ENCODE measurements at places on chromosomes 5 and 9. TPM values are rescaled to one million over a fixed set of nuclear protein-coding genes. Genes with fewer than 3 reads are reported as not detected.

DNA sequence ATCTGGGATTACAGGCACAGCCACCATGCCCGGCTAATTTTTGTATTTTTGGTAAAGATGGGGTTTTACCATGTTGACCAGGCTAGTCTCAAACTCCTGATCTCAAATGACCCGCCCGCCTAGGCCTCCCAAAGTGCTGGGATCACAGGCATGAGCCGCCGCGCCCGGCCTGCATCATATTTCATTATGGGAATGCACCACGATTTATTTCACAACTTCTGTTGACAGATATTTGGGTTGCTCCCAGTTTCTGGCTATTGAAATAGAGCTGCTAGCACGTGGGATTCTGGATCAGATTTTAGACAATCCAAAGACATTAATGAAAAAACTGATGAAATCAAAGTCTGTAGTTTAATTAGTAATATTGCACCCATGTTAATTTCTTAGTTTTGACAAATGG lies 48.4 kb upstream of the FUBP3 start:
- DNase-seq = no peak
- H3K4me1 ChIP-seq = peaks cover 18% of the 10 kb centered on the region
- no peak overlapping the region for H3K4me3 ChIP-seq
- peaks cover 24% of the 10 kb centered on the region for H3K27me3 ChIP-seq
- H3K27ac ChIP-seq = no peak overlapping the region
- H3K36me3 ChIP-seq = no peaks in the 10 kb centered on the region

DNA sequence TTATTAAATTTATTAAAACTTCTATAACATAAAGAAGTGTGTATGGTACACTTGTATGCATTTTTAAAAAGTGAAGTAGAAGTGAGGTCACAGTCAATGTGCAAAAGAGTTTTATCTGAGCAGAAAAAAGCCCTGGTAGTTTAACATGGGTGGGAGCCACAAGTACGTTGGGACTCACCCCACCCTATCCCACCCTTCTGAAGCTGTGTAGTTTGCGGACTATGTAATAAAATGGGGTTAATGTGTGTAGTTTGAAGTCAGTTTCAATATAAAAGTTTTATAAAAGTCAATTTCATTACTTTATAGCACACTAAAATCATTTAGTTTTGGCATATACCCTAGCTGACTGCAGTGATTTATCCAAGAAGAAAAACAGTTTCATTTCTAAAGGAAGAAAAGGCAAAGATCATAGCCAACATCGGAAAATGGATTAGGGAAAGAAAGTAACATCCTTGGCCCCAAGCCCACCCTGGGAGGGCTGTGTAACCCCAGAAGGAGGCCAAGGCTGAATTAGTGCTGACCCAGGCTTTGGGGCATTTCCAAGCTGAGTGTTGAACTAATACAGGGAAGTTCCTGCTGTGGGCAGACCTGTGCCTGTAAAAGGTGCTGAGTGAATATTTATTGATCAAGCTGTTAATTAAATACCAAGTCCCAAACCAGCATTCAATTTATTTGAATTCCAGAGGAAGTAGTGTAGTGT lies 398.6 kb upstream of the ADAMTSL1 start:
- DNase-seq = no peak
- no peak overlapping the region for H3K4me3 ChIP-seq
- no peak overlapping the region for H3K27ac ChIP-seq
- no peaks in the 10 kb centered on the region for H3K27me3 ChIP-seq
- H3K36me3 ChIP-seq = no peaks in the 10 kb centered on the region

Gene NUTM2F
- not detected for total RNA-seq

Gene TEX48
- total RNA-seq = not detected

Gene WNT8A
- total RNA-seq = not detected

Gene FAM221B
- 1.1 TPM for total RNA-seq

DNA sequence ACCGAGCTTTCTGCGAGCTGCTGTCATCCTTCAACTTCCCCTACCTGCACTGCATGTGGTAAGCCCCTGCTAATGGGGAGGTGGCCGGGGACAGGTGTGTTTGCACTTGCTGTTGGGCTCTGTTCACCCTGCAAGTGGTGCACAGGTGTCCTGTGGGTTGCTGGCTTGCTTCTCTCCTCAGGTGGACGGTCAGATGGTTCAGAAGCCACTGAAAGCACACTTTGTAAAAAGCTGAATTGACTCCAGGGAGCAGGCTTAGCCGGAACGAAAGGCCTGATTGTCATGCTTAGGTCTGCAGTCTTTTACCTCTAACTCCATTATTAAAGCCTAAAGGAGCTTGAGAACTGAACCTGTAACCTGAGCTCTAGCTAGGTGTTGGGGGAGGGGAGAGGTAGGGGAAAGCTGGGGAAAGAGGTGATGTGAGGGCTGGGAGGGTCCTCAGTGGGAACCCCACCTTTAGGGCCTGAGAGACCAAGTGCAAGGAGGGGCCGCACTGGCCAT lies 37.6 kb downstream of the ACER2 start:
- H3K4me3 ChIP-seq = no peak overlapping the region
- no peak overlapping the region for H3K27ac ChIP-seq
- no peaks in the 10 kb centered on the region for H3K4me1 ChIP-seq
- no peak for DNase-seq

Gene TMEM215
- total RNA-seq = 0.27 TPM

- H3K27ac ChIP-seq = no peak overlapping the region
- H3K36me3 ChIP-seq = no peaks in the 10 kb centered on the region
- peaks cover 39% of the 10 kb centered on the region for H3K27me3 ChIP-seq
Measured at GRCh38 chr9:38707885-38708637, 11.9 kb downstream of the FAM240B start.

GRCh38 chr9:90995516-90995915 lies 193.9 kb downstream of the SYK start:
- no peak overlapping the region for H3K27ac ChIP-seq
- peaks cover 4% of the 10 kb centered on the region for H3K36me3 ChIP-seq
- H3K4me1 ChIP-seq = no peaks in the 10 kb centered on the region
- H3K27me3 ChIP-seq = no peaks in the 10 kb centered on the region
- DNase-seq = no peak
- no peak overlapping the region for H3K4me3 ChIP-seq

GRCh38 chr9:22208846-22209585 lies 199.9 kb upstream of the CDKN2B start:
- no peaks in the 10 kb centered on the region for H3K36me3 ChIP-seq
- no peaks in the 10 kb centered on the region for H3K27me3 ChIP-seq
- no peak for DNase-seq
- H3K4me1 ChIP-seq = peaks cover 7% of the 10 kb centered on the region
- H3K27ac ChIP-seq = peak overlapping the region; percentile 40
- no peak overlapping the region for H3K4me3 ChIP-seq

- no peak for DNase-seq
- no peak overlapping the region for H3K4me3 ChIP-seq
- peaks cover 63% of the 10 kb centered on the region for H3K4me1 ChIP-seq
- no peak overlapping the region for H3K27ac ChIP-seq
- peaks cover 7% of the 10 kb centered on the region for H3K36me3 ChIP-seq
Measured at GRCh38 chr5:6729386-6730310, 16.4 kb downstream of the TENT4A start.

Gene ADAMTSL2
- total RNA-seq = 0.57 TPM

- no peak overlapping the region for H3K4me3 ChIP-seq
- H3K36me3 ChIP-seq = no peaks in the 10 kb centered on the region
- no peak overlapping the region for H3K27ac ChIP-seq
- no peaks in the 10 kb centered on the region for H3K4me1 ChIP-seq
- no peak for DNase-seq
Measured at GRCh38 chr9:10339152-10339551, 273.6 kb downstream of the PTPRD start.

DNA sequence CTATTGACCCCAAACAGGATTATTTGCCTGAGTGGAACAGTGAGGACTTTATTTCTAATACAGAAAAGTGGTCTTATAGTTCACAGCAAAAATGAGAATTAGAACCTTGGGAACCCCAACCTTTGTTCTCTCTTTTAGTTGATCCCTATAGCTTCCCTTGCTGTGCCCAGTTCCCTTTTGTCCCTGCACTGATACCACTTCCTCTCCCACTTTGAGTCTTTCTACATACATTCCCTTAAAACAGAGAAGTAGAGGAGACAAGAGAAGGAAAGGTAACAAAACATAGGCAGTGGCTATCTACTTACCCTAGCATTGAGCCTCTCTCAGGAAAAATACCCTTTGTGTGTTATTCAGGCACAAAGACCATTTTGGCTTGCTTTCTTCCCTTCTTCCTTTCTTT lies 246.4 kb downstream of the FAM114A2 start:
- H3K36me3 ChIP-seq = no peaks in the 10 kb centered on the region
- peaks cover 7% of the 10 kb centered on the region for H3K27me3 ChIP-seq
- no peaks in the 10 kb centered on the region for H3K4me1 ChIP-seq

GRCh38 chr5:71859515-71859914 lies 140.4 kb downstream of the CARTPT start:
- H3K36me3 ChIP-seq = no peaks in the 10 kb centered on the region
- H3K27ac ChIP-seq = no peak overlapping the region
- peaks cover 3% of the 10 kb centered on the region for H3K27me3 ChIP-seq

- no peak for DNase-seq
- no peak overlapping the region for H3K27ac ChIP-seq
- peaks cover 3% of the 10 kb centered on the region for H3K4me1 ChIP-seq
- no peaks in the 10 kb centered on the region for H3K36me3 ChIP-seq
Measured at GRCh38 chr5:142202282-142202681, 93.7 kb downstream of the NDFIP1 start.

GRCh38 chr5:77630114-77630680 lies 8.3 kb downstream of the OTP start:
- H3K27ac ChIP-seq = no peak overlapping the region
- no peak for DNase-seq
- H3K4me1 ChIP-seq = peaks cover 11% of the 10 kb centered on the region
- no peaks in the 10 kb centered on the region for H3K36me3 ChIP-seq
- peaks cover 96% of the 10 kb centered on the region for H3K27me3 ChIP-seq
- peak overlapping the region; percentile 84 for H3K4me3 ChIP-seq

DNA sequence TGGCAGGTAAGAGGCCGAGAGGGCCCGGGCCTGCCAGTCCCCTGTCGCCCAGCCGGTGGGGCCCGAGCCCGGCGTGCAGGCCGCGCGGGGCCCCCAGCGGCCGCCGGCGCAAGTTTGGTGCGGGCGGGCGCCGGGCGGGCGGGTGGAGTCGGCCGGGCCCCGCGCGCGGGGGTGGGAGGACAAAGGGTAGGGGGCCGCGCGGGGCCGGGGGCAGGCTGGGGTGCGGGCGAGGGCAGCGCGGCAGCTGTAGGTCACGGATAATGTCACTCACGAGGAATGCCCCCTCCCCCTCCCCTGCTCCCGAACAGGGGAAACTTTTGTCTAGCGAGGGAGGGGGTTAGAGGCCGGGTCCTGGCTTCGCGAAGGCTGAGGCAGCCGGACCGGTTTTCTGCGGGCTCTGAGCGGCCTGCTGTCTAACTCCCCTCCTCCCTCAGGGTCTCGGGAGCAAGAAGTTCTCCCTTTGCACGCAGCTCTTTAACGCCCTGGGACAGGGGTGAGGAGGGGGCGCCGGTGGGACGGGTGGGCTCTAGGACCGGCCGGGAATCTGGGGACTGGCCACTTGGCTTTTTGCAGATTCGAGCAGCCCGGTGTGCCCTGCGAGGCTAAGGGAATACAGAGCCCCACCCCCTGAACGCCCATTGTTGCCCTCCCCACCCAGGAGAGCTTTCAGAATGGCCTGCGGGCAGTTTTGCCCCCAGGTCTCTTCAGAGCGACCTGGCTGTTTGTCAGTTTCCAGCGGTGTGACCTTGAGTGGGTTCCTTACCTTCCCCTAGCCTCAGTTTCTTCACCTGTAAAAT lies 21.3 kb upstream of the NDST1 start:
- H3K27ac ChIP-seq = peak overlapping the region; percentile 93
- peaks cover 8% of the 10 kb centered on the region for H3K36me3 ChIP-seq
- H3K4me3 ChIP-seq = peak overlapping the region; percentile 85
- peak; percentile 85 for DNase-seq

GRCh38 chr5:14497311-14497710 lies 84.3 kb upstream of the OTULINL start:
- peaks cover 36% of the 10 kb centered on the region for H3K36me3 ChIP-seq
- H3K4me3 ChIP-seq = no peak overlapping the region
- H3K27me3 ChIP-seq = no peaks in the 10 kb centered on the region

DNA sequence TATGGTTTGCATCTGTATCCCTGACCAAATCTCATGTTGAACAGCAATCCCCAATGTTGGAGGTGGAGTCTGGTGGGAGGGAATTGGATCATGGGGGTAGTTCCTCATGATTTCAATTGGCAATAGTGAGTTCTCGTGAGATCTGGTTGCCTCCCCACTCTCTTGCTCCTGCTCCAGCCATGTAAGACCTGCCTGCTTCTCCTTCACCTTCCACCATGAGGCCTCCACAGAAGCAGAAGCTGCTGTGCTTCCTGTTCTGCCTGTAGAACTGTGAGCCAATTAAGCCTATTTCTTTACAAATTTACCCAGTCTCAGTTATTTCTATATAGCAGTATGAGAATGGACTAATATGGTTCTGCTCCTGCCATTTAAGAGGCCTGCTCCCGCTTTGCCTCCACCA lies 32.9 kb downstream of the SCAI start:
- H3K27me3 ChIP-seq = no peaks in the 10 kb centered on the region
- H3K4me1 ChIP-seq = no peaks in the 10 kb centered on the region
- H3K27ac ChIP-seq = no peak overlapping the region
- no peak overlapping the region for H3K4me3 ChIP-seq
- no peak for DNase-seq

DNA sequence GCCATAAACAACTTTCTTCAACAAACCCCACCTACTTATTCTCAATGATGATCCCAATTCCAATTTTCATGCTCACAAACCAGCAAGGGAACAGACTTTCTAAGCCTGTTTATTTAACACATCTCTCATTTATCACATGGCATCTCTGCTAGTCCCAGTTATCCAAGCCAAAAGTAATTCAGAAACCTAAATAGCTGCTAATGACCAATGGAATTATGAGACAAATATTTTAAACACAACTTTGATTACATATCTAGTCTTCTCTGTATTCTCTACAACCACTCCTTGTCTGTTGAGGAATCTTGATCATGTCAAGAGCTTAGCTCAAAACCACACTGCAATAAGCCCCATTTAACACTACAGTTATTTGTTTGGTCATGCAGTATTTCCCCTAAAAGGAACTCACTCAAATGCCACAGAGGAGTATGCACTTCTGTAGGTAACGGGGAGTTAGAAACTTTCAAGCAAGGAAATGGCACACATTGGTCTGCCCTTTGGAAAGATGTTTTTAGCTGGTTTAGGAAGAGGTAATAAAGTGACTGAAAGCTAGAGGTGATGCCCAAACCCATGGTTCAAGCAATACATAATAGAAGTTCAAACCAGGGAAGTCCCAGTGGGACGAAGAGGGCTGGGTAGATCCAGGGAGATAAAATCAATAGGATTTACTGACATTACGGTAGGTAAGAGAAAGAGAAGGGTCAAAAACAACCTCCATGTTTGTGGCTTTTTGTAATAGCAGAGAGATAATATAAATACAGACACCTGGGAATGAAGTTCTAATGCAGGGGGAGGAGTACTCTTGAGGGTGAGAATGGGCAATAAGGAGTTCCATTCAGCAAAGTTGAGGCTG lies 42.1 kb upstream of the HTR4 start:
- H3K4me1 ChIP-seq = no peaks in the 10 kb centered on the region
- H3K27ac ChIP-seq = no peak overlapping the region
- H3K4me3 ChIP-seq = no peak overlapping the region
- peaks cover 5% of the 10 kb centered on the region for H3K27me3 ChIP-seq

Gene NRARP
- 21.7 TPM for total RNA-seq

DNA sequence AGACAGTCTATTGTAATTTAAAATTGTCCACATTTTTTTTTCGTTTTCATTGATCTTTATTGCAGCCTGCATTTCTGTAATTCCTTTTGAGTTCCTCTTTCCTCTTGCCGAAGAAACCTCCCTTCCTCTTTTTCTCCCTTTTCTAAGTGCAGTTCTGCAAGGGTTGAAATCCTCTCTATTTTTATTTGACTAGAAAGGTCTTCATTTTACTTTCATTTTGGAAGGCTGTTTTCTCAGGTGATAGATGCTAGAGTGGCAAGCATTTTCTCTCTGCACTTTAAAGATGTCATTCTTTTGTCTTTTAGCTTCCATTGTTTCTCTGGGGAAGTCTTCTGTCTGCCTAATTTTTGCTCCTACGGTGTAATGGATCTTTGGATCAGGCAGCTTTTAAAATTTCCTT lies 248.5 kb downstream of the SMARCA2 start:
- no peak overlapping the region for H3K27ac ChIP-seq
- H3K4me1 ChIP-seq = peaks cover 52% of the 10 kb centered on the region
- no peak overlapping the region for H3K4me3 ChIP-seq
- no peaks in the 10 kb centered on the region for H3K27me3 ChIP-seq
